Central memory CD8-positive, alpha-beta T cell (primary cell): ENCODE measurements at places on chromosomes 2 and 18.

GRCh38 chr2:48600204-48600813 lies 17.3 kb upstream of the GTF2A1L start:
- no peaks in the 10 kb centered on the region for H3K4me1 ChIP-seq
- H3K36me3 ChIP-seq: no peaks in the 10 kb centered on the region
- no peak overlapping the region for H3K4me3 ChIP-seq
- DNase-seq: no peak

- peaks cover 55% of the 10 kb centered on the region for H3K36me3 ChIP-seq
- H3K27me3 ChIP-seq: no peaks in the 10 kb centered on the region
- peak overlapping the region; percentile 23 for H3K4me3 ChIP-seq
Measured at GRCh38 chr2:60796573-60797509, 40.8 kb downstream of the PAPOLG start.

GRCh38 chr2:55235724-55236538 lies 3.4 kb downstream of the RPS27A start:
- no peak for DNase-seq
- peaks cover 21% of the 10 kb centered on the region for H3K4me1 ChIP-seq
- H3K27ac ChIP-seq: no peak overlapping the region
- no peak overlapping the region for H3K4me3 ChIP-seq
- H3K27me3 ChIP-seq: no peaks in the 10 kb centered on the region
- H3K36me3 ChIP-seq: peaks cover 51% of the 10 kb centered on the region

DNA sequence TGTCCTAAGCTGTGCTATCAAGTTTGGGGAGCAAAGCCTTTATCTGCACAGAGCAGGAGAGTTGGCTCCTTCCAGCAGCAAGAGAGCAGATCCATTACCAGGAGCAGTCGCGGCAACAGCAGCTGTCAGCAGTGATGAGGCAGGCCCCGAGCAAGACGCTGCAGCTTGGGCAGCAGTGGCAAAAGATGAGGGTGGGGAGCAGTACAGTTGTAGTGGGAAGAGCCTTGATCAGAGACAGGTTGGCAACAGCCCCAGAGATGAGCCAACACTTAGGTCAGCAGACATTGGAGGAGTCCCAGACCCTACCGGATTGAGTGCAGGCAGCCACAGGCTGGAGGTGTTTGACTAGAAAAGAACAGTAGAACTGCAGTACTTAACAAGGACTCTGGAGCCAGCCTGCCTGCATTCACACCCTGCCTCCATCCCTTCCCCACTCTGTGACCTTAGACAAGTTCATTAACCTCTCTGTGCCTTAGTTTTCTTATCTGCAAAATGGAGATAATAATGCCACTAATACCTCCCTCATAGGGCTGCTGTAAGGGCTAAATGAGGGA lies 117.1 kb upstream of the SERTAD2 start:
- peaks cover 21% of the 10 kb centered on the region for H3K4me1 ChIP-seq
- H3K27me3 ChIP-seq: no peaks in the 10 kb centered on the region
- H3K36me3 ChIP-seq: peaks cover 5% of the 10 kb centered on the region
- DNase-seq: no peak
- no peak overlapping the region for H3K4me3 ChIP-seq
- no peak overlapping the region for H3K27ac ChIP-seq

GRCh38 chr2:14866736-14867352 lies 234.3 kb downstream of the LRATD1 start:
- H3K4me3 ChIP-seq: no peak overlapping the region
- no peak overlapping the region for H3K27ac ChIP-seq
- H3K4me1 ChIP-seq: no peaks in the 10 kb centered on the region
- H3K36me3 ChIP-seq: no peaks in the 10 kb centered on the region

DNA sequence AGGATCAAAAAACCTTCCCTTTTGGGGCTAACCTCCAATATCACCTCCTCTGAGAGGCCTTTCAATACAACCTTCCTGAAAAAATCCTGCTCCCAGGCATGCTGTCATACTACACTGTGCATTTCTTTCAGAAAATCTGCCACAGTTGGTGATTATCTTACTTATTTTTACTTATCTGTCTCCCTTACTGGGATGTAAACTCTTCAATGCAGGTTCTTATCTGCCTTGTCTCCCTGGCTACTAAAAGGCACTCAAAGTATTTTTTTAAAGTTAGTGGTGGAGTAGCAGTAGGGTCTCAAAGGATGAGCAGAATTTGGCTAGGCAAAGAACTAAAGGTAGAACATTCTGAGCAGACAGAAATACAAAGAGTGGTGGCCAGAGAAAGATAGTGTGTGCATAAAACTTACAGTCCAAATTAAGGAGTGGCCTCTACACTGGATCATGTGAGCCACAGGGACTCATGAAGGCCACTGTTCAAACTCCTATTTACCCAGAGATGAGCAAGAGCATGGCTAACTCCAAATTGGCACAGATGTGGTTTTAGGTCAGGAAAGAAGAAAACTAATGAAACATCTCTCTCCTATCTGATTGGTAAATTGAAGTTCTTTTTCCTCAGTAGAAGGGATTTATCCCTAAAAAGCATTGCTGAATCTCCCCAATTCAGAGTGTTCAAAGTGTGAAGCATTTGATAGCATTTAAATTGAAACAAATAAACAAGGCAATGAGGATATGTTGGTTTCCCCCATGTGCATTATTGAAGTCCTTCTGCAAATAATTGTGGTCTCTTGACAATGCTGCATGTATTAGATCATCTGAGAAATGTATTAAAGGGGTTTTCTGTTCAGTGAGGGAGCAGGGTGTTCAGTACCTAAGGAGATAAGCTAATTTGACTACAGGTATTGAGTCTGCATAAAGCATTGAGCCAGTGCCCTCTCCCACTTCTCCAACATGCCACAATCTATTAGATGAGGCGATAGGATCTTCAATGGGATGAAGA lies 285.5 kb downstream of the MREG start:
- DNase-seq: no peak
- H3K4me1 ChIP-seq: no peaks in the 10 kb centered on the region
- no peak overlapping the region for H3K4me3 ChIP-seq

DNA sequence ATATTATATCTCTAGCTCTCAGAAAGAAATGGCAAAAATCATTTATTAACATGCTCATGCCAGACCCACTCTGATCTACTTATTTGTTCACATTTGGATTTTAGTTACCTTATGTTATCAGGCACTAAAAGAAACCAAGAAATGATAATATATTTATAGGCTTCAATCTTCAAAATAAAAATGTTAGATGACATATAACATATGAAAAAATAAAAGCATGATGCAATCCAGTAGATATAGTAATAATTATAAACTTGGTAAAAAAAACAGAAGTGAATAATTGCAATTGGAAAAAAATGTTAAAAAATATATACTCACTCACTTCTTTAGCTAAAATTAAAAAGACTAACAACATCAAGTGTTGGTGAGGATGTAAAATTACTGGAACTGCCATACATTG lies 248.3 kb upstream of the VRK2 start:
- no peak overlapping the region for H3K4me3 ChIP-seq
- H3K4me1 ChIP-seq: no peaks in the 10 kb centered on the region
- DNase-seq: no peak
- no peak overlapping the region for H3K27ac ChIP-seq
- H3K36me3 ChIP-seq: no peaks in the 10 kb centered on the region
- H3K27me3 ChIP-seq: no peaks in the 10 kb centered on the region

- H3K4me3 ChIP-seq: no peak overlapping the region
- H3K36me3 ChIP-seq: no peaks in the 10 kb centered on the region
- DNase-seq: no peak
- H3K27ac ChIP-seq: no peak overlapping the region
- H3K4me1 ChIP-seq: no peaks in the 10 kb centered on the region
Measured at GRCh38 chr2:164084066-164084465, 348.3 kb upstream of the FIGN start.

GRCh38 chr2:69804416-69804815 lies 25.0 kb upstream of the GMCL1 start:
- H3K4me1 ChIP-seq: peaks cover 6% of the 10 kb centered on the region
- H3K36me3 ChIP-seq: peaks cover 8% of the 10 kb centered on the region
- H3K4me3 ChIP-seq: no peak overlapping the region
- no peak for DNase-seq
- H3K27me3 ChIP-seq: no peaks in the 10 kb centered on the region
- no peak overlapping the region for H3K27ac ChIP-seq

- H3K36me3 ChIP-seq: no peaks in the 10 kb centered on the region
- no peaks in the 10 kb centered on the region for H3K4me1 ChIP-seq
- H3K27me3 ChIP-seq: peaks cover 24% of the 10 kb centered on the region
- H3K27ac ChIP-seq: no peak overlapping the region
- H3K4me3 ChIP-seq: no peak overlapping the region
Measured at GRCh38 chr18:10064267-10064666, 150.5 kb downstream of the VAPA start.
